ENCODE measurements at places on chromosomes 4 and X. TPM values are rescaled to one million over a fixed set of nuclear protein-coding genes. Genes with fewer than 3 reads are reported as not detected.
A peak's percentile ranks its signal among the peaks of the same experiment; 100 is the strongest.

DNA sequence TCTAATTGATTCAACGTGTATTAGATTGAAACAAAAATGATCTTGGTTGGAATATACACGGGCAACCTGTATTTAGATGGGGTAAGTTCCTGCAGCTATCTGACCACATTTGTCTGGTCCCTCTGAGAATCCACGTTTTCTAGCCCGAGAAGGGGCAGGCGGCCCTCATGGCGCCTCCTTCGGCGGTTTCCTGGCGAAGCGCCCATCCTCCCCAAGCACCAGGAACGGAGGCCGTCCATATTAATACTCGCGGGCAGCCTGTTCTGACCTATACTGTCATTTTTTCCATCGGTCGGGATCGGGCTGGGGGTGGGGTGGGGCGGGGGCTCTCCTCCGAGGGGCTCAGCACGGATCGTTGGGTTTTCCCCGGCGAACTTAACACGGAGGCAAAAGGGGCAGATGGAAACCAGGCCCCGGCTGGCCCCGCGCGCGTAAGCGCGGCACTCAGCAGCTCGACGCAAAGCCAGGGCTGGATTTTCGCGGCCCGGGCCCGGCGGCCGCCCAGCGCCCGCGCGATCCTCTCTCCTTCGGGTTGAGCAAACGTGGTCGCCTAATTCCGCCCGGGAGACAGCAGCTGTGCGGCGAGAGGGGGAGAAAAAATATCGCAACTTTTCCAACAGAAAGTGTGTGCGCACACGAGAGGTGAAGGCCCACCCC is 77.2 kb upstream of the BCOR start:
- peak; percentile 94 for DNase-seq

The LNX1 gene
- total RNA-seq = 9.8 TPM

- DNase-seq = no peak
These were observed 43.0 kb downstream of the CCDC158 start for GRCh38 chr4:76377911-76378310.

DNA sequence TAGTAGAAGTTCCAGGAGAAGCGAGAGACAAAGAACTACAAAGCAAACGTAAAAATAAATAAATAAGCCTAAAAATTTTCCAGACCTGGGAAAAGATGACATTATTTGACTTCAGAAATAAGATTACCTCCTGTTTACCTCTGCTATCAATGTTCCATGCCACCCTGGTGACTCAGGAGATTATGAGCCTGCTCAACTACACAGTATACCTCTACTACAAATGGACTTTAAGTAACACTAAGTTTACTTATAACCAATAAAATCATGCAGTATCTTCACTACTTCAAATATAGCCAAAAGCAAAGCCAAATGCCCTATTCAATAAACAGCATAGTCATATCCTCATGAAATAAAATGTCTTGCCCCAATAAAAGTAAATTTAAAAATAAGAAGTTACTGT is 105.4 kb downstream of the CYLC1 start:
- DNase-seq = no peak

The ZNF711 gene
- total RNA-seq = 1.5 TPM

The MUC7 gene
- total RNA-seq = not detected

GRCh38 chr4:142402156-142402555 is 443.9 kb downstream of the INPP4B start:
- no peak for DNase-seq

- peak; percentile 73 for DNase-seq
These were observed 74.8 kb upstream of the SLC34A2 start for GRCh38 chr4:25580633-25581467.

The UGT2A1 gene
- not detected for total RNA-seq

DNA sequence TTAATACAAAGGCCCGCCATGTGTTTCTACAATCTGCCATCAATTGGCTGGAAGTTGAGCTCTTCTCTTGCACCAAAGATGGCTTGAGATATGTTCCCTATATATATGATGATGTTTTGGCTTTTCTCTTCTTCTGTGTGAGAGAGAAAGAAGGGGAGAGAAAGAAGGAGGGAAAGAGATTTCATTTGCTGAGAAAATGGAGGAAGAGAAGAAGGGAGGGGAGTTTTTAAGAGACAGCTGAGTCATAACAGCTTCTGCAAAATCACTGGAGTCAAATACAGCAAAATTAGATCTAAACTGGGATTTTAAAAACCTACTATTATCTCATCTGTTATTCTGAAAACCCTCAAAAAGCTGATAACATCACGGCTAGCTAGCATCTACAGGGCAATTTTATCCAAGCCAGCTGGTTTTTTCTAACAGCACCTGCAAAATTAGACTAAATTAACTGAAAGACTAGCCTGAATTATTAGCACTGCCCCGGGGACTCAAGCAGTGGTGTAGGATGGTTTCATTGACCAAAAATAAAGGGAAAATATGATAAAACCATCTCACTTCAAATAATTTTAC is 647.6 kb upstream of the ACTRT1 start:
- DNase-seq = no peak

GRCh38 chrX:39766085-39766726 is 331.6 kb downstream of the BCOR start:
- no peak for DNase-seq

The BMP15 gene
- not detected for total RNA-seq

The LEF1 gene
- total RNA-seq = 7.7 TPM

DNA sequence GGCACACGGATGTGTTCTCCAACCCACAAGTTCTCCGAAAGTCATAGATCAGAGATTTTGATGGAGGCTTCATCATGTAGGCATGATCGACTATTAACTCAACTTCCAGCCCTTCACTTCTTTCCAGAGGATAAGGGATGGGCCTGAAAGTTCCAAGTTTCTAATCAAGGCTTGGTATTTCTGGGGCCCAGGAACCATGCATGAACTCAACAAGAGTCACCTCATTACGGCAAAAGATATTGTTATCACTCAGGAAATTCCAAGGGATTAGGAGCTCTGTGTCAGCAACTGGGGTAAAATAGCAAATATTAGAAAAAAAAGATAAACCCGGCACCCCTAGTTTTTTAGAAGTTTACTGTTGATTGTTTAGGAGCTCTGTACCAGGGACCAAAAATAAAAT is 240.1 kb upstream of the PPP1R2C start:
- DNase-seq = no peak

The MAGEB2 gene
- total RNA-seq = not detected

The FRMPD3 gene
- under 0.01 TPM for total RNA-seq

The NLGN3 gene
- total RNA-seq = 0.36 TPM

GRCh38 chr4:29817961-29818360 is 902.2 kb upstream of the PCDH7 start:
- no peak for DNase-seq

GRCh38 chr4:168188754-168189153 is 96.4 kb downstream of the ANXA10 start:
- DNase-seq = no peak

DNA sequence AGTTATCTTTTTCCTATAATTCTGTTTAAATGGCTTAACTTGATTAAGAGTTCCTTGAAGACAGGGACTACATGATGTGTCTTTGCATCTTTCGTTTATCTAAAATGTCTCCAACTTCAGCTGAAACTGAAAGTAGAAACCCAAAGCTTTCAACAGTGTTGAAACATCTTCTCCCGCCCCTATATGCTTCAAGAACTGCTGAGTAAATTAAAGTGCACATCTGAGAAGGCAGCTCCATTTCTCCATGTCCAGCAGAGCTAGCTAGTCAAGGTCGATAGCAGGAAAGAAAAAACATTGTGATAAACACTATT is 185.7 kb upstream of the TBL1X start:
- no peak for DNase-seq

The NAP1L2 gene
- not detected for total RNA-seq

The FRAS1 gene
- total RNA-seq = 5.1 TPM

The SSX3 gene
- not detected for total RNA-seq

The SCD5 gene
- 9.4 TPM for total RNA-seq

DNA sequence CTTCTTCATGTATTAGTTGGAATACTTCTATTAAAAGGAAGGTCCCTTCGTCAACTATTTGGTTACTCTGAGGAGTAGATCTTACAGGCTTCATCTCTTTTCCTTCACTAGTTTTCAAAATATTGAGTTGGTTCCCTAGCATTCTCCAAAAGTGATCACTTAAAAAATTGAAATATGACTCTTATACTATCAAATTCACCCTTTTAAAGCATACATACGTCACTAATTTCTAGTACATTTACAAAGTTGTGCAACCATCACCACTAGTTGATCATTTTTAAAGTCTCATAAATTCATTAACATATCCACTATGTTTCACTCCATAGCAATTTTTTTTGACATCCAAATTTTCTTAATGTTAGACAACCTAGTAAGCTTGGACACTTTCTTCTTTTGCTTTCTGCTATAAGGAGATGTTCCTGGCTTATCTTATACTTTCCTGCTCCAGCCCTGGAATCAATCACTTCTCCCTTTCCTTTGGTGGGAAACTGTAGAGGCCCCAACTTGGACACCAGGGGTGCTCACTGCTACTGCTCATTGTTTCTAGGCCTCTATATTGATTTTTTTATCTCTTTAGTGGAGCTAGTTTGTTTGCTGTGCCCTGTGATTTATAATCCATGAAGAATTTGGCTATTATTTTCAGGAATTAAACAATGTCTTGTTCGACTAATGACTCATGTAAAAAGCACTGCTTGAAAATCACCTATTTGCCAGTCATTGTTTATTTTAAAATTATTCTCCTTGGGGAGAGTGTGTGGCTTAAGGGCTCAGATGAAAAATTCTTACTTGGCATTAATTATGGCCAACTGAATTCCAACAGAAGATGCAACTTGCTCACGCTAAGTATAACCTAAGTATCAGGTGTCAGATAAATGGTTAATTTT is 4.0 kb upstream of the ZFX start:
- DNase-seq = peak; percentile 80

The HTR2C gene
- total RNA-seq = not detected

GRCh38 chrX:8341814-8342590 is 122.6 kb upstream of the VCX3B start:
- no peak for DNase-seq

- DNase-seq = no peak
These were observed 110.1 kb downstream of the LARP7 start for GRCh38 chr4:112747036-112747435.

The MAGEE1 gene
- total RNA-seq = 2.7 TPM

GRCh38 chrX:5080791-5081190 is 1147.9 kb downstream of the NLGN4X start:
- no peak for DNase-seq

DNA sequence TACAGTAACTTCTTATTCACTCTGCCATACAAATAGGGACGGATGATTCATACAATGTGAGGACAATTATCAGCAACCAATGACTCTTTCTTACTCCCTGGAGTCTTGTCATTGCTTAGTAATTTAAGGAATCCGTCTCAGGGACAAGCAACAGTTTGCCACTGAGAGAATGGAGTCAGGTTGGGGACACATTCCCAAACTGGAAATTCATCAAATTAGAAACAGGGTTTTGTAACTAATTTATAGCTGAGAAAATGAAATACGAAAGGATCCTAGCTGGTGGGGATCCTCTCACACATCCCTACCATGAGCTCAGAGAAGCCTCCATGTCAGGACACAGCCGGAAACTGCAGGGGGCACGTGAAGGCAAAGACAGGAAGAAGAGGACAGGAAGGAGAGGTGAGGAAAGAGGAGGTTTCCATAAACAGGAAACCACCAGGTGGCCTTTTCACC is 50.4 kb upstream of the KDR start:
- DNase-seq = peak; percentile 69

The MTNR1A gene
- total RNA-seq = not detected

GRCh38 chr4:52290466-52290865 is 239.4 kb downstream of the SPATA18 start:
- DNase-seq = no peak

GRCh38 chr4:92136434-92136833 is 167.3 kb upstream of the GRID2 start:
- no peak for DNase-seq

The TKTL2 gene
- not detected for total RNA-seq

The ARHGEF6 gene
- 17.4 TPM for total RNA-seq

DNA sequence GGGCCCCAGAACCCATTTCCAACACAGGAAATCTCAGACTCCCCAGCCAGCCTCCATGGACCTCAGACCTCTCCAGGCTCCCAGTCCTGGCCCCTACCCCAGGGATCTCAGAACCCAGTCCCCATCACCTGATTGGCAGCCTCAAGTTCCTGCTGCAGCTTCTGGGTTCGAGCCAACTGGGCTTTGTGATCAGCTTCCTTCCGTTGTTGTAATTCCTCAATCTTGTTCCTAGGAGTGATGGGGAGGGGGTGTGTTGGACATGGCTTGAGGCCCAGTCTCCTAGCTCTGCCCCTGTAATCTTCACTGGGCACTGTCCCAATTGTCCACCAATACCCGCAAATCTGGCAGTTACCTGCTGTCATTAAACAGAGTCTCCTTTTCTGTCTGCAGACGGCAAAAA is 12.6 kb downstream of the GRIPAP1 start:
- DNase-seq = no peak

- peak; percentile 11 for DNase-seq
These were observed 27.8 kb upstream of the TMEM164 start for GRCh38 chrX:109974906-109975655.

DNA sequence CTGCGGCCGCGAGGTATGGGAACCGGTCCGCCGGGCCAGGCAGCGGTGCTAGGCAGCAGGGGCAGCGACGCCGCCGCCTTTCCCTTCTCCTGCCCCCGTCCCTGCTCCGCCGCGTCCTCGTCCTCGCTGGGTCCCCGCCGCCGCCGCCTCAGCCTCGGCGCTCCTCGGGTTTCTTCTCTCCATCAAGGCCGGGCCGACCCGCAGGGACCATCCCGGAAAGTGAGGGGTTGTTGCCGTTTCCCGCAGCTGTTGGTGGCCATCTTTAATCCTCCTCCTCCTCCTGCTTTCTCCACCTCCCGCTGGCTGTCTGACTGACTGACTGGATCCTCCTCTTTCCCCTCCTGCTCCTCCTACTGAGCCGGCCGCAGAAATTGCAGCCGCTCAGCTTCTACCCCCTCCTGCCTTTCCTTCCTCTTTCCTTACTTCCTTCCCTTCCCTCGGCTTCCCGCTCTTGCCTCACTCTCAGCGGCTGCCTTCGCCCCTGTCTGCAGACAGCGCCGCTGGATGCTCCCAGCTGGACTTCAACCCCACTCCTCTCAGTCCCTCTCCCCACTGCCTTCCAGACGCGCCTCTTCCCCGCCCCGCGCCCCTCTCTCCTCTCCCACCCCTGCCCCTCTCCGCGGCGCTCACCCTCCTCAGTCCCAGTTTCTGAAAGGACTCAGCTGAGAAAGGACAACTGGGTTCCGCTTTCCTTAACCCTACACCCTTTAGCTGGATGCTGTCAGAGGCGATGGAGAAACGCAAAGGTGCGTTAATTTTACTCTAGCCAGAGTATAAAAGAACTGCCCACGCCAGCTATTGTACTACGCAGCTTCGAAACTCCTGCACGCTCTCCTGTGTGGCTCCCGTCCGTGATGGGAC is at the start of gene WDFY3:
Gene WDFY3 (minus strand): TSS at position 309 of the 861 bp plus-strand sequence. CDS start 106,099 bp downstream, outside the sequence.
- peak; percentile 99 for DNase-seq

GRCh38 chr4:4791299-4792111 is 68.0 kb upstream of the MSX1 start:
- no peak for DNase-seq

DNA sequence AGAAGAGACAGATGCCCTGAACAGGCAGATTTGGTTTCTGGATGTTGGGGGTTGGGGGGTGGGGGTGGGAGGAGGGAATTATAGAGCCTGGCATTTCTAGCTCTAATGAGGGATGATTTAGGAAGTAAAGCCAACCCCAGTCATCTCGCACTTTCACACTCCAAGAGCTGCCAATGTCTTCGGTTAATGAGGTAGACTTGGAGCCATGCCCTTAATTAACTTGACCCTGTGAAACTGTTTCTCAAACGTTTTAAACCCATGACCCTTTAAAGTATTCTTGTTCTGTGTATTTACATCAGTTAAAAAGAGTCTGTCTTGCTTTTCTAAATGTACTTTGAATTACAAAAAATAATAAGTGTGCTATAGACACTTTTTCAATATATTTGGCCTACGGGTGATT is 466.9 kb downstream of the FAT4 start:
- no peak for DNase-seq

The ATP5ME gene
- total RNA-seq = 70.4 TPM

The CYLC1 gene
- total RNA-seq = not detected

The TSPAN5 gene
- total RNA-seq = 41.8 TPM

All from osteoblast (primary cell).